ENCODE measurements at places on chromosomes 7 and 10.

DNA sequence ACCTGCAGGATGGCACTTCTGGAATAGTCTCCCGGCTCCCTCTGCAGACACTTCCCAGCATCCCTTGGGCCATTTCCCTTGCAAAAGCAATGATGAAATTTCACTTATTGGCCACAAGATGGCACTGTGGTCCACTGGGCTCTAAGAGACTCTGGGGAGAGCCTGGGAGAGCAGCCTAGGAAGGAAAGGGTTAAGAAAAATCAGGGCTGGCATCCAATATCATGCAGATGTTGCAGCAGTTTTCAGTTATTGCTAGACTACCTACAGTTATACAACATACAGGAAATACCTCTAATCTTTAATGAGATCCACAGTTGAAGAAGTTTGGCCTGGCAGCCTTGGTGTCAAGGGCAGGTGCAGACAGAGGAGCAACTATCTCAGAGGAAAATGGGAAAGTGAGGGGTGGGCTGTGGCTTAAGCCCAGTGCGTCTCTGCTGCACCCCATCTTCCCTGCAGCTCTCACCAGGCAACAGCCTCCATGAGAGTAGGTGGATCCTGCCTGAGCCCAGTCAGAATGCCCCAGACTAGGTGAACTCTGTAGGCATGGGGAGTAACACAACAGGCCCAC is 100.2 kb upstream of the PRSS58 start:
- no peak for DNase-seq

DNA sequence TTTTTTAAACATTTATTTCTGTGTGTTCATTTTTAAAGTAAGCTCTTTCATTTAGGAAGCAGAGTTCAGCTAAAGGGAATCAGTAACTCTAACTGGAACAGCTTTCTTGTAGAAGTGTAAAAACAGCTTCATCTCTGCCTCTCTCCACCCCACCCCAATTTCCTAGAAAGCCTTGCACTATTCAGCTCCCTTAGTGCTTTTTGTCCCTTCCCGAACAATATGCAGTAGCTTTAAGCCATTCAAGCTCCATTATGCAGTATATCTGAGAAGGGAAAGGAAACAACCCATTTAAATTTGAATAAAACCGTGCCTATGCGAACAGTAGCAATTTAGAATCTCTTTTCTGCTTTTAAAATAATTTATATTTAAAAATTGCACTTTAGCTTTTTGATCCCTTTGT is 134.5 kb downstream of the TRIL start:
- no peak for DNase-seq

DNA sequence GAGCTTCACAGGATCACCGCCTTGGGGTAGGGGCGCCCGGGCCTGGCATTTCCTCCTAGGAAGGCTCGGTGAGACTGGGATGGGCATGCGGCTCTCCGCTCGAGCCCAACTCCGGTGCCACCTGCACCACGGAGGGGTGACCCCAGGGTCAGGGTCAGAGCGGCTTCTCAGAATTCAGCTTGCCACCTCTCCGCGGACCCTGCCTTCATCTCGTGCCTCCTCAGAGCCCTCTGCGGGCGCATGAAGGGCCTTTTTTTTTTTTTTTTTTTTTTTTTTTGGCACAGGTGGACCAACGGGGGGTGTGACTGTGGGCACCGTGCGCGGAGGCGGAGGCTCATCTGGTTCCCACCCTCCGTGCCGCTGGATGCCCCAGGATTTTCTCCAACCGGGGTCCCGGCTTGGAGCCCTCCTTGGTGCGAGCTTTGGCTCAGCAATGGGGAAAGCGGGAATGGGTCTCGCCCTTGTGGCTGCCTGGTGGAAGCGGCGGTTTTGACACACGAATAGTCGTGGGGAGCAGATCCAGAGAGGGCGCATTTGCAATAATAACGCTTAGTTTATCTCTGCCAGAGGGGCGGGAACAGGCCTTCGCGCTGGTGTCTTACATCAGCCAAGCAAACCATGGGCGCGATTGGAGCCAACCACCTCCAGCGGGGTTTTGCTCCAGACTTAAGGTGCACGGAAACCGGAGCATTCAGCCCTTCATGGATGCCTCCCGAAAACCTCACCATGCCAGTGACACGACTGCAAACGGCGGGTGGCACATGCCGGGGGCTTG is 5.0 kb upstream of the TNRC18 start:
- no peak for DNase-seq

GRCh38 chr10:116469437-116469836 is 41.8 kb downstream of the PNLIPRP3 start:
- DNase-seq = no peak

DNA sequence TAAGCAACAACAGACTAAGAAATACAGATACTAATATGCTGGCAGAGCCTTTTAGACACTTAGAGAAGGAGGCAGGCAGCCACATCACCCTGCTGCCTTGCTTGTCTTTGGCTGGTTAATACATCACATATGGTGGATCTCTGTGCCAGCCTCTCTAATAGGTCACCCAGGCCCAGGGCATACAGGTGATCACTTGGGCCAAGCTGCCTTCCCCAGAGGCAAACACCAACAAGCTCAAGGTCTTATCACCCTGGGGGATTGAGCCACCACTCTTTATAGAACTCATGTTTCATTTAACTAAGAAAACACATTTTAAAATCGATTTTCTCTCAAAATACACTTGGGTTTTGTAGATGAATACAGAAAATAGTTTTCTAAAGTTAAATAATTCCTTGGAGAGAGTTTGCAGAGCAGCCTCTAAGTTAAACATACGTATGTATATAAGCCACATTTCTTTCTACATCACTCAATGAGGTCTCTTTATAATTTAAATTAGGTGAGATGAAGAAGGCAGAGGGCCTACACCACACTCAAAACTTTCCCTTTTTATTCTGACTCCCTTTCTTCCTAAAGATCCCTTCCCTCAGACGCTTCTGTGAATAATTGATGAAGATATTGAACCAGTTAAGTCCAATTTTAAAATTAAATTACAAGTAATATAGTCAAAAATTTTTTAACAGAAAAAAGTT is 556.8 kb upstream of the GHITM start:
- DNase-seq = no peak

DNA sequence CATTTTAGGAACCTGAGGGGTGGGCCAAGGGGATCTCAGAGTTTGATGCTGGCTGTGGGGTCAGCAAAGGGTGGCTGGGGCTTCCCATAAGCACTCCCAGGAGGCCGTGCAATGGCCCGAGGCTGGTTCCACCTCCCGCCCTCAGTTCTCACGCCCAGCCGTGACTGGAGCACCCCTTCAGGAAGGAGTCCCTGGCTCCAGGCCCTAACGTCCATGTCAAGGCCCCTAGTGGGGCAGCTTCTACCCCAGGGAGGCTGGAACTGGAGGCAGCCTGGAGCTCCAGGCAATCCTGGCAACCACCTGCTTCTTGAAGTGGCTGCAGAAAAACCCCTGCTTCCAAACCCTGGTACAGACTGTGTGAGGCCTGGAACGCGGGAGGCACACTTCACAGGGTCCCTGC is 165.5 kb downstream of the DIP2C start:
- DNase-seq = no peak

DNA sequence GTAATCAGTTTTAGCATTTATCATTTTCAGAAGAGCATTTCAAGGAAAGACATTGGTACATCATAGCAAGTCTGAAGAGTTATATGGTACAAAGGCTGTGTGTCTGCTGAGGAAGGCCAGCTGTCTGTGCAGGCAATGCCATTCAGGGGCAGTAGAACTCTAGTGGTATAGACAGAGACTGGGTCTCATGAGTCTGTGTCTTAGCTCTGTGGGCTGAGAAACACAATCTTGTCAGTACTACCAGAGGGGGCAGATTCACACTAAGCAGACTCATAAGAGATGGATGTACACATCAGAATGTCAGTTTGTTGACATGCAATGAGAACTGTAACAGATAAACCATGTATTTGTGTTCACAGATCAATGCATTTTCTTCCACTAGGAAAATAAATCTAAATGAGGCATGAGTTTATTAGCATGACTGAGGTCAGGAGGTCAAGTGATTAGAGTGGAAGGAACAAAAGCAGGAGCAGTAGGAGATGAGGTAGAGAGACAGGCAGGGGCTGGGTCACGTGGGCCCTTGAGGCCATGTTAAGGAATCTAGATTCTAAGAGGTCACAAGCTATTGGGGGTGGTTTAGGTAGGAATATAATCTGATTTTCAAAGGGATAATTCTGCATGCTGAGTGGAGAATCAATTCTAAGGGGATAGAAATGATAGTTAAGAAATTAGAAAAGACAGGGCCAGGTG is 7.5 kb upstream of the GGCT start:
- DNase-seq = no peak

- DNase-seq = no peak
Observed at GRCh38 chr7:134724606-134725005, 54.8 kb upstream of the CALD1 start.

- DNase-seq = no peak
Observed at GRCh38 chr7:106415433-106415832, 130.7 kb upstream of the NAMPT start.

GRCh38 chr7:96700516-96700915 is 9.1 kb downstream of the SEM1 start:
- no peak for DNase-seq

DNA sequence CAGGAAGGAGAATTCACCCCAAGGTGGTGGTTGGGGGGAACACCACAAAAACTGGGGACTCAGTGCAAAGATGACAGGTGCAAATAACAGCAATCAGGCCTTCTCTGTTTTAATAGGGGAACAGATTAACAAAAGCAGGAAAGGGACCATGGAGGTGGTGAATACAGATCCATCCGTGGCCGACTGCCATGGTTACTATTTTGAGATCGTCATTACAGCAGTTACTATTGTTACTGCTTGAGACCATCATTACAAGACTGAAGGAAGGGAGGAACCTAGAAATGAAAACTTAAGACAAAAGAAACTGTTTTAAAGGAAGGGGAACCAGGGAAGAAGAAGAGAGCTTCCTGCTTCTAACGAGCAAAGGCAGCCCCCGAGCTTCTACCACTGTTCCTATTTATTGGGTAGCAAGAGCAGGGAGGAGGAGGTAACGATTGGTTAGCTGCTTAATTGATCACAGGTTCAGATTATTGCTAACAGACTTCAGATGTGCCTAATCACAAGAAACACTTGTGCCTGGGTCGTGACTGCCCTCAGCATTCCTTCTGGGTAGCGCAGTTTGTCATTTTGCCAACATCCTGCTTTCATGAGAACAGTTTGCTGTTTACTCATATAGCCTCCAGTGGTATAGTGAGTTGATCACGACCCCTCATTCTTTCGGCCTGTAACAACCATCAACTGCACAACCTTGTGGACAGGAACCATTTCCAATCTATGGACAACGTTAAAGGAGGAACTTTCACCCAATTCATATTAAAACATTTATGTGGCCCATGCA is 216.3 kb downstream of the CHCHD3 start:
- no peak for DNase-seq

DNA sequence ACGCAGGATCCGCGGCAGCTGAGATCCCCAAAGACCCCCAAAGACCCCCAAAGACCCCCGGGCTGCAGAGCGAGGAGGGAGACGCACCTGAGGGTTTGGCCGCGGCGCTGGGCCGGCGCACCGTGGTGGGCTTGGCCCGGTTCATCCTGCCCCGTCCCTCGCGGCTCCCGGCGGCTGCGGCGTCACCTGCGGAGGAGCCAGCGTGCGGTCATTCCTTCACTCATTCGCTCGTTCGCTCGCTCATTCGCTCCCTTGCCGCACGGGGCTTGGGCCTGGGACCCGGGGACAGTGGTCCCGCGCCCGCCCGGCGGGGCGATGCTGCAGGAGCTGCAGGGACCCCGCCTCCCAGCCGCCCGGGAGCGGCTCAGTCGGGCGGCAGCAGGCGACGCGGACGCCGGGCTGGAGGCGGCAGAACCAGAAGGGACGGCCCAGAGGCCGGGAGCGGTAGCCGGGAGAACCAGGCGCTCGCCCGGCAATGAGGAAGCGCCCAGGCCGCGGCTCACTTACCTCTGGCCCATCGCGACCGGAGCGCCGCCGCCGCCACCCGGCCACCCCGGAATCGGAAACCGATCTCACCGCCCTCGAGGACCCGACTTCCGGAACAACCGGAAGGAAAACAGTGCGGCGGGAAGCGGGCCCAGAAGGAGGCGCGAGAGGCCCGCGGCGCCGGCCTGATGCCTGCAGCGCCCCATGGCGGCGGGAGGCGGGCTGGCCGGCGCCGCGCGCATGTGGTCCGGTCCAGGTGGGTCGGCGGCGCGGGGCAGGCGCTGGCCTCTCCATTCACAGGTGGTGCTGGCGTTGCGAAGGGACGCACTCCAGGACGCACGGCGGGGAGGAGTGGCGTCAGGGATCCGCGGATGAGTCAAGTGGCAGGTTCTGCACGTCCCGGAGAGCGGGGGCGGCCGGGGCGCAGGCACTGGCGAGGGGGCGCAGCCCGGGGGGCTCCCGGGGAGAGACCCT is at the start of gene INTS1:
INTS1 (minus strand) TSS at position 574 of the 960 bp plus-strand sequence; CDS start at position 145, 429 bp downstream.
- peak; percentile 93 for DNase-seq

DNA sequence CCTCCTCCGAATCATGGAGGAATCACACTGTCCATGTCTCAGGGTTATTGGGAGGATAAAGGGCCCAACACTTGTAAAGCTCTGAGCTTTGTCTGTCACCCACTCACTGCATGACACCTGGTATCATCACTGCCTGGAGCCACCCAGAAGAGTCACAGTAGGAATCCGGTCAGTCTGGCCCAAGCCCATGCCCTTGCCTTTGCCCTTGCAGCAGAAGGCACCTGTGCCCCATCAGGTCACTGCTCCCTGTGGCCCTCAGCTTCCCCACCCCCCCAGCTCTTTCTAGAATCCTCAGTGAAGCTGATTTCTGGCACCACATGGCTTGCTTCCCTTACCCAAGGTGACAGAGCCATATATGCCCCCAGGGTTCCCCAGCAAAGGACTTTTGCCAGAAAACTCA is 14.4 kb downstream of the LDB3 start:
- DNase-seq = no peak

DNA sequence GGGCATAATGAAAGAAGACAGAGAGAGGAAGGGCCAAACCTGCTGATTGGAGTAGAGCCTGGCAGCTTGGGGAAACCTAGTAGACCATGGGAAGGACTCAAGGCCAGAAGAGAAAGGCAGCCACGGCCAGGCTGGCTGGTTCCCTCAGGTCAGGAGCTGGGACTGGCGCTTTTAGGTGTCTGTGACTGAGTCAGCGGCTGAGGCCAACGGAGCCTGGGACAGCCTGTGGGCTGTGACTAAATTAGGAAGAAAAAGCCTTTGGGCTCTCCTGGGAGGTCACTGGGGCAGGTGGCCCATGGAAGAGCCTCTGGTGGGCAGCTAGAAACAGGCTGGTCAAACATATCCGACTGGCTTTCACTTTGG is 108.9 kb upstream of the PDCD4 start:
- DNase-seq = no peak

- DNase-seq = no peak
Observed at GRCh38 chr7:106466867-106467266, 182.1 kb upstream of the NAMPT start.

GRCh38 chr7:133268355-133268754 is 15.5 kb downstream of the EXOC4 start:
- DNase-seq = no peak

- no peak for DNase-seq
Observed at GRCh38 chr10:60008816-60009215, 102.5 kb upstream of the CCDC6 start.

DNA sequence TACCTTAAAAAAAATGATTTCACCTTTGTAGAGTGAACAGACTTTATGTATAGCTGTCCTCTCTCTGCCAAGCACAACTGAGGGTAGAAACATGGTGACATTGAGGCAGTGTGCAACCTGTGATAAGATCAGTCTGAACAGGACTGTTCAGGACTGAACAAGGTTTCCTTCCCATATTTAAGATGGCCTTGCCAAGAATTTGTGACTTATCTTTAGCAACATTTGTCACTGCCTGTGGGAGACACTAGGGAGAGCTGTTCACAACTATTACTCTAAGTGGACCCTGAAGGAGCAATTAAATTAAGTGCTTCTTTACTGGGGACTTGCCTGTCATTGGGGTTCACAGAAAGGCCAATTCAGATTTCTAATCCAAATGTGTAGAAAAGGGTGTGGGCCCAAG is 6.7 kb downstream of the OR13A1 start:
- no peak for DNase-seq

- DNase-seq = no peak
Observed at GRCh38 chr7:4638781-4639575, 43.1 kb upstream of the FOXK1 start.
